ENCODE measurements at places on chromosomes 3 and 15.

DNA sequence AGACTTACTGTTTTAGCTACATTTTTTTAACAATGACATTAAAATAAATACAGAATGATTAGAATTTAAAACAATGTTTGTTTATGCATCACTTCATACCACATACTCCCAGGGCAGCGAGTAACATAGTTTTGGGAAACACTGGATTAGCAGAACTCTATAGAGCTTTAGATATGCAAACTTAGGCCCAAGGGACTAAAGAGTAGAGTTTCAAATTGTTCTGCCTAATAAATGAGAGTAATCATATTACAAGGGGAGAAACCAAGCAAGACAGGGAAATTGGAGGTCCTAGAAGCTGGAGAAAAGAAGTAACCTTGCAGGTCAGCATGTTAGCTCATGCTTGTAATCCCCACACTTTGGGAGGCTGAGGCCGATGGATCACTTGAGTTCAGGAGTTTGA is 3.6 kb upstream of the DAZL start:
- no peak for DNase-seq

GRCh38 chr15:27902680-27903385 is 196.3 kb downstream of the OCA2 start:
- DNase-seq = no peak

DNA sequence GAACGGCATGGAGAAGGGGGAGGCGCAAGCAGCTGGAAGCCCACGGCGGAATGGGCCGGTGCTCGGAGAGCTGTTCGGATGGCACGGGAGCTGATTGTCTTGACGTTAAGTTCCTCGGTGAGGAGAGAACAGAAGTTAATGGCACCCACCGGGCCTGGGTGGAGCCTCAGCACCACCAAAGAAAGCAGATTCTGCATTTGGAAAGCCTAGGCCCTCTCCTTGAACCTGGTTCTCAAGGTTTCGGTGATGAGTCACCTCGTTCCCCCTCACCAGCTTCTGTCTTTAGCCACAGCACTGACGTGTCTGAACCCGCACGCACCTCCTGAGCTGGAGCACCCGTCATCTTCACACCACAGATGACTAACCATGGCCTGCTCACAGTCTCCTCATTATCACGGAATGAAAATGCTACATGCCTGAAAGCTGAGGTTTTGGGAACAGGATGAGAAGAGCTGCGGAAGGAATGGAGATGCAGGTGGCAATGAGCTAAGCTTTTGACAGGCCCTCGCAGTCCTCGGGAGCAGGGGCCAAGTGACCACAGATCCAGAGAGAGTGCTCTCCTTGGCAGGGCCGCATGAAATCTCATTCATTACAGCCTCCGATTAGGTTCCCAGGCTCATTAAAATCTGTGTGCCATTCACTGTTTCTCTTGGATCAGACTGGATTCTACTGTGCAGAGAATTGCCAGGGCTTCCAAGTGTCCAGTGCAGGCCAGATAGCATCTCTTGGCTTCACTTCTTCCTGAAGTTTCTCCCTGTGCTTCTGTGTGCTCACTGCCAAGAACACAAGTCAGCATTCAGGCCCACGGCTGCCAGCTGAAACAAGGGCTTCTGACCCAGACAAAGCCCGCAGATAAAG is 96.3 kb upstream of the DLG1 start:
- peak; percentile 92 for DNase-seq

GRCh38 chr3:68876112-68876713 is 56.1 kb downstream of the TAFA4 start:
- DNase-seq = no peak

DNA sequence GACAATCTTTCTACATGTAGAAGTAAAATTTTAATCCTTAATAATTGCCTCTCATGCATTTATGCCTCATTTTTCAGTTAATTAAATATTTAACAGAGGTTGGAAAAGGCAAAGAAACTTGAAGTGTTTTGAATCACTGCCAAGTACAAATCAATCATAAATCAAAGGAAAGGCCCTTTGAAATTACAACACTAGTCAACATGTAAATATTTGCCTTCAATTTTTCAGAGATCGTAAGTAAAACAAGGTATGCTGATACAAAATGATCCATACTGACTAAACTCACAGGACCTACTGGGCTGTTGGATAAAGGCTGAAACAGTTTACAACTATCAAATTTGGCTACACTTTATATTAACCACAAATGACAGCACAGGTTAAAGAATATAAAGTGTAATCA is 33.9 kb downstream of the ZBBX start:
- no peak for DNase-seq

DNA sequence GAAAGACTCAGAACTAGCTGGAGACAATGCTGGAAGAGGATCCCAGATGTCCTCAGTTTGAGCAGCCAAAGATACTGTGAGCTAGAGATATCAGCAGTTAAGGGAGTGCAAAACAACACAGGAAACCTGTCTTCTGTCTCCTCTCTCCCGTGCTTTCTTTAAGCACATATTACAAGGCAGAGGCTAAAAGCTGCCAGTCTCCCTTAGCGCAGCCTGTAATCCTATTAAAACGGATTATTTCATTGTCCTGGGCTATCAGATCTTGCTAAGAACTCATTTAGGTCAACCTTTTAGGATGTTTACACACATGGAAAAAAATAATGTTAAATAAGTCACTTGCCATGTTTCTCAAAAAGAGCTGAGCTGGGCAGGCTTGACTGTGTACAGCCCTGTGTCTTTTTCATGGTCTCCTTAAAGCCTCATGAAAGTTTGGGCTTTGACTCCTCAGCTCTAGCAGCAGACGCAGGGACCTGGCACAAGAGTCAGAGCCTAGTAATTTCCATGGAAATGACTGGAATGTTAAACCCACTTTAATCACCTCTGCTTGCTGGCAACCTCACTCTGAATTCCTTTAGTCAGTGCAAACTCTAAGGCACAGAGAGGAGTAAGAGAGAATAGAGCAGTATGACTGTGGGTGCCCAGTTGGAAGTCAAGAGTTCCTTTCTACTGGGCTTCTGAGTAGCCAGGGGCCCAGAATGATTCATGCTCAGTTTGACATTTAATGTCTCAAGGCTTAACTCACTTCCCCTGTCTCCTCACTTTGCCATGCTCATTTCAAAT is 491.9 kb downstream of the NTRK3 start:
- no peak for DNase-seq

- DNase-seq = peak; percentile 95
These were observed 85.6 kb downstream of the CPN2 start for GRCh38 chr3:194265505-194265892.

- no peak for DNase-seq
These were observed 27.0 kb downstream of the GPR156 start for GRCh38 chr3:120258009-120258408.

DNA sequence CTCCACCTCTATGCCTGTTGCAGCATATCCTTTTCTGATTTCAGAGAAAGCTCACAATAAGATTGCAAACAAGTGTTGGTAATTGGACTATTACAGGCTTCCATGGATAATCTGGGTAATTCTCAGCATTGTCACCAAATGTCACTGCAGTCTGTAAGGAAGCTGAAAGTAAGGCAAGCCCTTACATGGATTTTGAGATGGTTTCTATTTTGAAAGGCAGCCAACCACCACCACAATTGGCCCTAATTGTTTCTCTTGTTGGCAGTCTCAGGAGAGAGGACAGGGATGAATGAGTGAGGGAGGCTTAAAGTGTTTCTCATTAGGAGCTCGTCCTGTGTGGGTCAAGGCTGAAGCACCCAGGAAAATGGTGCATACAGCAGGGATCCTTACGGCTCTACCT is 879.9 kb downstream of the TUSC7 start:
- DNase-seq = no peak

DNA sequence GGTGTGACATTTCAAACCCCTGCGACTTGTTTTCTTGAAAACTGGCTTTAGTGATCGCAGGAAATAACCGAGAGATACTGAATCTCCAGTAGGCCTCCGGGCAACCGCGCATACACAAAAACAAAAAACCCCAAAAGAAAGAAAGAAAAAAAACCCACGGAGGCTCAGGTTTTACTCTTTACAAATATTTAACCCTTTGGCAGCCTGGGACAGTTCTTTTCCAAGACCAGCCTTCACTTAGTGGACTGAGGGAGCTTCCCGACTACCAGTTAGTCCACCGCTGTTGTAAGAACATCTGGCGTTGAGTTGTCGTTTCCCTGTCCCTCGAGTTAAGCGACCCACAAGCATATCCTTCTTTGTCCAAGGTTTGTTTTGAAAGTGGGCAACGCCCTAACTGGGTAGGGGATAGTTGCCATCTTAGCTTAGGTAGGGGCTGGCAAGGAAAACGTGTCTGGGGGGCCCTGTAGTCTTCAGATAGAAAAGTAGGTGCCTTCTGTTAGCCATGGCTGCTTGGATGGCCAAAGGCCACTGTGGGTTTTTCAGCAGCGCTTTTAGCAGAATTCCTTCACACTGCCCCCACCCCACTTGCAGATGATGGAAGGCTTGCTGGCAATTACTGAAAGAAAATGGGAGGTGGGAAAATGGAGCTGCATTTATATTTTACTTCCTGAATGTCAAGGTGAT is 6.9 kb downstream of the ISL2 start:
- no peak for DNase-seq

- DNase-seq = no peak
These were observed 7.3 kb upstream of the TNFSF10 start for GRCh38 chr3:172530566-172530965.

DNA sequence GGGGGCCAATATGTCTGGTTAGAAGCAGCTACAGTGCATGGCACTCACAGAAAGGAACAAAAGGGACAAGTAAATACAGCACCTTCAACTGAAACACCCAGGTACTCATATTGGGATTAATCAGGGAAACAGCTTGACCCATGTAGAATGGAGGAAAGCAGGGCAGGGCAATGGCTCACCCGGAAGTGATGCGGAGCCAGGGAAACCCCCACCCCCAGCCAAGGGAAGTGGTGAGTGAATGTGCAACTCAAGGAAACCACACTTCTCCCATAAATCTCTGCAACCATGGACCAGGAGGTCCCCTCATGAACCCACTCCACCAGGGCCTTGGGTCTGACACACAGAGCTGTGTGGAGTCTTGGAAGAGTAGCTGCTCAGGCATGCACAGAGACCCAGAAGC is 117.1 kb downstream of the MTHFS start:
- DNase-seq = no peak

All from right atrium auricular region (tissue), 2 donors.